ENCODE measurements at places on chromosomes 1 and 21.
A peak's percentile ranks its signal among the peaks of the same experiment; 100 is the strongest.

DNA sequence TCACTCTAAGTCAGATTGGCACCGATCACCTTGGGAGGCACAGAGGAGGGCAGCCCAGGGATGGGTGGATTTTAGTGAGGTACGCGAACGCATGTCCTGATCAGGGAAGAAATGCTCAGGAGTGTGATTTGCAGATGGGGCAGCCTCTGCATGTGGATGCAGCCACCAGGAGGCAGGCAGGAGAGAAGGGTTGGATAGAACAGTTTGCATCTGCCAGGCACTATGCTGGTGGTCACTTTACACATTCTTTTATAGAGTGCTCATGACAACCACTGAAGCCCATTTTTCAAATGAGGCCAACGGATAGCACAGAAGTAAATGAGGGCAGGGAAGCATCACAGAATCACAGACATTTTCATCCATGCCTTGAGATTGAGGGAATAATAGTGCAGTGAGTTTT is 5.7 kb downstream of the LAMB3 start:
- peaks cover 11% of the 10 kb centered on the region for H3K4me1 ChIP-seq
- no peak overlapping the region for H3K27ac ChIP-seq
- H3K27me3 ChIP-seq = no peaks in the 10 kb centered on the region
- DNase-seq = no peak
- H3K4me3 ChIP-seq = no peak overlapping the region

DNA sequence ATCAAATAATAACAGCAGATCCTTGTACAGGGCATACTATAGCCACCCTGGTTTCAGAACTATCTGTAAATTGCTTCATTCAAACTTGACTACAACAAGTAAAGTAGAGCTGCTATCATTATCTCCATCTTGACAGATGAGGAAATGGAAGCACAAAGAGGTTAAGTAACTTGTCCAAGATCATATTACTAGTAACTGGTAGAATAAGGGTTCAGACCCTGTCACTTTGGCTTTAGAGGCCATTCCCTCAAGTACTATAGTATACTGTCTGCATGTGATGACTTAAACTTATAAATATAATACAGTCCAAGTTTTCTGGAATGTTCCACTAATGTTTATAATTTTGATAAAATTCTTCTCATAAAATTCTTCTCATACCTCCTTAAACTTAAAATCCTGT is 24.8 kb downstream of the PGM1 start:
- no peak for DNase-seq
- H3K27me3 ChIP-seq = no peaks in the 10 kb centered on the region
- no peaks in the 10 kb centered on the region for H3K36me3 ChIP-seq

DNA sequence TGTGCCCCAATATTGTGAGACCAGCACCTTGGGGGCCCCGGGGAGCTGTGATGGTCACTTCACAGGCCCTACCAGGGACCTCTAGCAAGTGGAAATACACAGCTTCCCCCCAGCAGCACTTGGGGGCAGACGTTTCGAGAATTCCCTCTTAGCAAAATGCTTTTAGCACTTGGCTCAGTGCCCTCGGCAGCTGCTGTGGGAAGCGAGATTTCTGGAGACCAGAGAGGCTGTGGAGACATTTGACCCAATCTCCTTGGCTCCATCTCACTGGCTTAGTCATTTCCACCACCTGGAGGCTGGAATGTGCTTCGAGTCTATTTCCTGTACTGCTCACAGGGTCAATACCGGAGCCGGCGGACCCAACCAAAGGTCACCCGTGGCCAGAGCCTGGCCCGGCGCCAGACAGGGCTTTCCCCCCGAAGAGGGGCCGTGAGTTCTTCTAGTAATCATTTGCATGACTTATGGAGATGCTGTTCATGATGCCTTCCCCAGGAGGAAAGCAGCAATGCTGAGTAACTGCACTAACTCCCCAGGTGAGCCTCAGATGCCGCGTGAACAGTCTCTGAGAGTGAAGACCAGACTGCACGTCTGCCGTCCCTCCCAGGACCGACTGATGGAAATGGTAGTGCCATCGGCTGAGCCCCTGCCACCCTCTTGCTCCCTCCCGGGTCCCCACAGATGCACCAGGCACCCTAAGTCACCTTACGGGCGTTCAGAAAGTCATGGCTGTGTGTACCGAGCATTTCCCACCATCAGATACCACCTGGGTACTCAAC is 4.4 kb upstream of the C2CD2 start:
- peaks cover 4% of the 10 kb centered on the region for H3K27me3 ChIP-seq
- H3K27ac ChIP-seq = no peak overlapping the region
- peaks cover 4% of the 10 kb centered on the region for H3K4me1 ChIP-seq
- H3K36me3 ChIP-seq = no peaks in the 10 kb centered on the region

- H3K4me3 ChIP-seq = peak overlapping the region; percentile 11
- peaks cover 36% of the 10 kb centered on the region for H3K4me1 ChIP-seq
- H3K27me3 ChIP-seq = no peaks in the 10 kb centered on the region
- H3K27ac ChIP-seq = peak overlapping the region; percentile 75
- peak; percentile 14 for DNase-seq
- H3K36me3 ChIP-seq = no peaks in the 10 kb centered on the region
Observed at GRCh38 chr1:89659322-89660081, 26.6 kb downstream of the LRRC8C start.

GRCh38 chr21:46184625-46185555 is 631 bp upstream of the SPATC1L start:
- peak overlapping the region; percentile 44 for H3K27ac ChIP-seq
- H3K4me3 ChIP-seq = peak overlapping the region; percentile 56
- peak; percentile 46 for DNase-seq
- H3K27me3 ChIP-seq = no peaks in the 10 kb centered on the region
- no peaks in the 10 kb centered on the region for H3K36me3 ChIP-seq

DNA sequence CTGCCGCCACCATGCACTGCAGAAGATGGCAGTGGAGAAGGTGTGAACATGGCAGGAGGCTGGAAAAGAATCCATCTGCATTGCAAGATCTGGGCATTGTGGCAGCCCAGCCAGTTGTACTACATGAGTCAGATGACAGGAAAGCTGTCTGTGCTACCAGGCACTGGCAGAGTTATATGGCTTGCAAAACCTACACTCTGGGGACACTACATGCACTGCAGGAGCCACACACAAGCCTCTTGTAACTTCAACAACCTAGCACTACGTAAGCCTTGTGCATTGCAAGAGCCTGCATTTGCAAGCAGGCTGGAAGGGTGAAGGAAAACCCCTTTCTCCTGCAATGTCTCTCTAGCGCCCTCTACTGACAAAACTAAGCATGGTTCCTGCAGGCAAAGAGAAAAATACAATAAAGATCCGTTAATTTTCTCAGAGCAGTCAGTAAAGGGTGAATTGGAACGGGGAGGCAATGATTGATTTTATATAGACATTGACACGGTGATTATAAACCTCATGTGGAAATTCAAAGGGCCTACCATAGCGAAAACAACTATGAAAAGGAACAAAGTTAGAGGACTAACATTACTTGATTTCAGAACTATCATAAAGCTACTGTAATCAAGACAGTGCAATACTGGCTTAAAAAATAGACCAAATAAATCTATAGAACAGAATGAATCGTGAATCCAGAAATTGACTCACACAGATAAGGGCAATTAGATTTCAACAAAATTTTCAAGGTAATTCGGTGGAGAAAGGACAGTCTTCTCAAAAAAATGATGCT is 26.2 kb upstream of the DYNLT5 start:
- no peak overlapping the region for H3K4me3 ChIP-seq
- H3K4me1 ChIP-seq = no peaks in the 10 kb centered on the region
- DNase-seq = peak; percentile 27
- H3K27me3 ChIP-seq = no peaks in the 10 kb centered on the region
- no peak overlapping the region for H3K27ac ChIP-seq

GRCh38 chr1:224696891-224697765 is 81.0 kb downstream of the CNIH3 start:
- H3K36me3 ChIP-seq = no peaks in the 10 kb centered on the region
- no peak overlapping the region for H3K27ac ChIP-seq
- DNase-seq = no peak
- no peaks in the 10 kb centered on the region for H3K27me3 ChIP-seq
- no peaks in the 10 kb centered on the region for H3K4me1 ChIP-seq

GRCh38 chr1:15282810-15283474 is 35.9 kb downstream of the FHAD1 start:
- no peaks in the 10 kb centered on the region for H3K36me3 ChIP-seq
- H3K4me1 ChIP-seq = no peaks in the 10 kb centered on the region
- no peak overlapping the region for H3K4me3 ChIP-seq
- no peaks in the 10 kb centered on the region for H3K27me3 ChIP-seq
